ENCODE measurements at places on chromosomes 13 and 19.

DNA sequence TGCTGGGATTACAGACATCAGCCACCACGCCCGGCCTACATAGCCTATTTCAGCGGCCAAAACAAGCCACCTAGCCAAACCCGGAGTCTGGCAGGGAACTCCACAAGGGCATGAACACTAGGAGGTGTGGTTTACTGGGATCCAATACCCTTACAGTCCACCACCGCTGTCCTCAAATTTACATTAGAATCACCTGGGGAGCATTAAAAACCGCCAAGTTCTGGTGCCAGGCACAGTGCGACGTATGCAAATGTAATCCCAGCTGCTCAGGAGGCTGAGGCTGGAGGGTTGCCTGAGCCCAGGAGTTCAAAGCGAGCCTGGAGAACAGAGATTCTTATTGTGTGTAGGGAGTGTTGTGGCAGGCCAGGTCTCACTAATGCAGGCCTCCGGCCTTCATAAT lies 4.2 kb upstream of the AP1M1 start:
- DNase-seq = no peak

DNA sequence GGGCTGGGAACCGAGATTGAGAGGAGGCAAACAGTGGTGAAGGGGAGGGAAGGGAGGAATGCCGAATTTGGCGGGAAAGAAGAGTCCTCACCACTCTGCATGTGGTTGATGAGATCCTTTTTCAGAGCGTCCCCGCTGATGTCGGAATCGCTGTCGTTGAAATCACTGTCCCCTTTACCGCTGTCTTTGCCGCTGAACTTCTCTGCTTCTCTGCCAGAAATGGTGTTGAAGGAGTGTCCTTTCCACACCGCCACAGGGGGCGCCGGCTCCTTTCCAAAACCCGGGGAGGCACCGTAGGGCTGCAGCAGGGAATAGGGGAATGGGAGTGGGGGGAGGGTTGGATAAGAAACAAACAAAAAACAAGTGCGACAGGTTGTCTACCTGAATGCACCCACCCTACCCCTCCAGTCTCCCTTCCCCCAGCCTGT lies 3.1 kb downstream of the PCDH8 start:
- no peak for DNase-seq

DNA sequence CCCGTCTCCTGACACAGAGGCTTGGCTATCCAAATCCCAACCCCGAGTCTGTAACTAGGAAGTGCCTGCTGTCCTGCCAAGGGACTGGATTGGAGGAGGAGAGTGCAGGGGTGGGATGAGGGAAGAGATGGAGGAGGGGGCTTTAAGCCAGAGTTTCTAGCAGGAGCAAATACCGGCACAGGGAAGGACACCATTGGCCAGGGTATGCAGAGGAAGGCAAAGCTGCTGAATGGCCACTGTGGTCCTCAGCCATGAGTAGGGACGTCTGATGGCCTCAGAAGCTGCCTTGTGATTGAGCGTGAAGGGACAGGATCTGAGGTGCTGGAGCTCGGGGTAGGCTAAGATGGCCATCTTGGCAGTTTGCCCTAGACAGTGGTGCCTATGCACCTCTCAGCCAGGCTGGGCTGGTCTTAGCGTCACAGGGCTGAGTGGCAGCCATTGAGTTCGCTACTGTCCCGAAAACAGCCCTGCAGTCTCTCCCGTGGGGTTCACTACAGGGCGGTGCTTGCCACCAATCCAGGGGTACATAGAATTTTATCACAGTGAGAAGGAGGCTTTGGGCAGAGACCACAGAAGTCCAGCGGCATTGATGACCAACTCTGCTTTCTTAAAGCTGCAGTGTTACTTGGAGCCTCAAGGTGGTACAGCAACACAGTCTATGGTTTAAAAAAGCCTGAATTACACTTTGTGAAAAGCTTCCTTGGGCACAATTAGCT lies 61.8 kb downstream of the AKAP11 start:
- DNase-seq = peak; percentile 29

DNA sequence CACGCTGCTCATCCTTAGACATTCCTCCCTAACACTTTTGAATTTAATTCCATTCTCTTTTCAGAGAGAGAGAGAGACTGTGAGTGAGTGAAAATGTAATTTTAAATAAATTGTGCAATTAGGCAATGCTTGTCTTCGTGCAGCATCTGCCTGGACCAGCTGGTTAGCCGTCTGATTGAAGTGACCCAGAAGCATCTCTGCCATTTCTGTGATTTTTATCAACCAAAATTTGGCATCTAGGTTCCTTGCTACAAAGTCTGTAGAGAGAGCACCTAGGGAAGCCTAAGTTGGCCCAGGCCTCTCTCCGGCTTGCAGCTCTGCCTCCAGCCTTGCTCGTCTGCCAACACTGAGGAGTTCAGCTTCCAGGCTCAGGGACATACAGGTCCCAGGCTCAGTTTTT lies 138.6 kb upstream of the GPR12 start:
- DNase-seq = no peak

DNA sequence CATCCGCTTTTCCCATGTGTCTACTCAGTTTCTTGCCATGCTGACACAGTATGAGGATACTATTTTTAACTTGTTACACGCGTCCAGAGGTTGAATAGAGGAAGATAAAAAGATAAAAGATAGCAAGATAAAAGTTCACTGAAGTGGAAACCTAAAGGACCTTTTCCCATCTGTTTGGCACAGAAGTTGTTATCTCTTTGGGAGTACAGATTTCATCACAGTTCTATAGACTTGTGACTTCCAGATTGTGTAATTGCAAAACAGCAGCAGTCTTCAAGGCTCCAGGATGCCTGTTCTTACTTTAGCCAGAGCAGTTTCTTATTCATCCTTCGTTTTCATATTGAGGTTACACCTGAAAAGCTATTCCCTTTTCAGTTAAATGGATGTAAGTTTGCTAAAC lies 369.2 kb downstream of the GPC5 start:
- DNase-seq = no peak

DNA sequence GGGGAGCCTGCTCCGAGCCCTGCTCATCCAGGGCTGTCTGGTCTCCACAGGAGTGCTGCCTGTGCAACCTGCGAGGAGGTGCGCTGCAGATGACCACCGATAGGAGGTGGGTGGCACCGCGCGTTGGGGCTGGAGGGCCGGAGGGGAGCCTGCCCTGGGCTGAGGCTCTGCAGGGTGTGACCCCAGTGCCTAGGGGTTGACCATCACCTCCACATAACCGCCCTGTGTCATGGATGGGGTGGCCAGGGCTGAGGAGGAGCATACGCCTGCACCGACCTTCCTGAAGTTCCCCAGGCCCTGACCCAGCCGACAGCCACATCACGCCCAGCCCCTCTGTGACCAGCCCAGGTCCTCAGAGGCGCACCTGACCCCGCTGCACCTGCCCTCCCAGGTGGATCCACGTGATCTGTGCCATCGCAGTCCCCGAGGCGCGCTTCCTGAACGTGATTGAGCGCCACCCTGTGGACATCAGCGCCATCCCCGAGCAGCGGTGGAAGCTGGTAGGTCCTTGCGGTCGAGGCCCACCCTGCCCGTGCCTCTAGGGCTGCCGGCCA lies 168.7 kb downstream of the KDM4B start:
- no peak for DNase-seq

GRCh38 chr13:67351114-67351513 lies 121.0 kb upstream of the PCDH9 start:
- no peak for DNase-seq

GRCh38 chr13:109785892-109786450 lies 412 bp downstream of the IRS2 start:
- no peak for DNase-seq

GRCh38 chr13:97120976-97121375 lies 101.2 kb upstream of the MBNL2 start:
- no peak for DNase-seq

DNA sequence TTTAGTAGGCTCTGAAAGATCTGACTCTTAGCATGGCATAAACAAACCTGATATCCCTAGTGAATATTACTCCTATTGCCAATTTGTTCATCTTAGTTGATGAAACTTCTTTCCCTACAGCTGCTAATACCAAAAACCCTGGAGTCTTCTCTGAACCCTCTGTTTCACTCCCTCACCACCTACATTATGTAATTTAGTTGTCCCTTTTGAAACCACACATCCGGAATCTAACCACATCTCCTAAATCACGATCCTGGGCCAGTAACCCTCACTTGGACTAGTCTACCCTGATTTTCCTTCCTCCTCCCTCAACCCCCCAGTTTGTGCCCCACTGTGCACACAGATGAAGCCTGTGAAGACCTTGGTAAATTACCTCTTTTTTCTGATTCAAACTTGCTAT lies 1.2 kb downstream of the ZNF256 start:
- DNase-seq = no peak

GRCh38 chr19:2702170-2703076 lies at the start of gene GNG7:
Gene GNG7, minus strand, starts transcription at chr19:2702694. Its CDS starts 182,006 bp downstream, at chr19:2520688.
- peak; percentile 60 for DNase-seq

DNA sequence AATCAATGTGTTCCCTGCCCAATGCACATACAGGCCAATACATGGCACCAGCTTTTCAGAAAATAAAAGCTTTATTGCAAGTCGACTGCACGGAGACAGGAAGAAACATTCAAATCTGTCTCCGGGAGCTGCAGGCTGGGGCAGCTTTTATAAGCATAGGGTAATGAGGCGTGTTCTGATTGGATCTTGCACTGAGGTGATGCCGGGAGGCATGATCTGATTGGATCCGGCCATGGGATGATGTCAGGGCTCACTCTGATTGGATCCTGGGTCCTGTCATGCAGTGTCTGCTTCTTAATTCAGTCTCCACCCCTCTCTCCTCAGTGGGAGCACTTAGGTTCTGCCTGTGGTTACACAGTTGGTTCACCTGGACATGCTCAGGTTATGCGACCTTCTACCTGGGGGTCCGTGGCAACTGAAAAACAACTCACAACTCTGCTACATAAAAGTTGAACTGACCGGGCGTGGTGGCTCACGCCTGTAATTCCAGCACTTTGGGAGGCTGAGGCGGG lies 11.8 kb upstream of the FBN3 start:
- peak; percentile 12 for DNase-seq

GRCh38 chr13:42007844-42008243 lies 40.6 kb upstream of the DGKH start:
- DNase-seq = peak; percentile 14

DNA sequence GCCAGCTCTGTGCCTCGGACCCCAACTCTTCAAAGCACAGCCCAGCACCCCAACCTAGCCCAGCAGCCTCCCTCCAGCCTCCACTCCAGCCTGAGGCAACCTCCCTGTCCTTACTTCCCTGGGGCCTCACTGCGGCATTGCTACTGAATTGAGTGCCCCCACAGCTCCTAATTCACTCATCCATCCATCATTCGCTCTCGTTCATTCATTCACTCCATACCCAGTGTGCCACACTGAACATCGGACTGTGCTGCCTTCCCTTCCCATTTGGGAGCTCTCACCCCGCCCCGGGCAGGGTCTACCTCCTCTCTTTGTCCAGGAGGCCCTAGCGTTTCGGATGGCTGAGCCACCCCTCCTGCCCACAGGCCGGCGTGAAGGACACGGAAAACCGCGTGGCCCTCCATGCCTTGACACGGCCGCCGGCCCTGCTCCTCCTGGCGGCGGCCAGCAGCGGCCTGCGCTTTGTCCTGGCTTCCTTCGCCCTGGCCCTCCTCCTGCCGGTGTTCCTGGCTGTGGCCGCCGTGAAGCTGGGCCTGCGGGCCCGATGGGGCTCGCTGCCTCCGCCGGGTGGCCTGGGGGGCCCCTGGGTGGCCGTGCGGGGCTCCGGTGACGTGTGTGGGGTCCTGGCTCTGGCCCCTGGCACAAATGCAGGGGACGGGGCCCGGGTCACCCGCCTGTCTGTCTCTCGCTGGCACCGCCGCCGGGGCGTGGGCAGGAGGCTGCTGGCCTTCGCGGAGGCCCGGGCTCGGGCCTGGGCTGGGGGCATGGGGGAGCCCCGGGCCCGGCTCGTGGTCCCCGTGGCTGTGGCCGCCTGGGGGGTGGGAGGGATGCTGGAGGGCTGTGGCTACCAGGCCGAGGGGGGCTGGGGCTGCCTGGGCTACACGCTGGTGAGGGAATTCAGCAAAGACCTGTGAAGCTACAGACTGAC lies 1.3 kb downstream of the NAT14 start:
- no peak for DNase-seq

DNA sequence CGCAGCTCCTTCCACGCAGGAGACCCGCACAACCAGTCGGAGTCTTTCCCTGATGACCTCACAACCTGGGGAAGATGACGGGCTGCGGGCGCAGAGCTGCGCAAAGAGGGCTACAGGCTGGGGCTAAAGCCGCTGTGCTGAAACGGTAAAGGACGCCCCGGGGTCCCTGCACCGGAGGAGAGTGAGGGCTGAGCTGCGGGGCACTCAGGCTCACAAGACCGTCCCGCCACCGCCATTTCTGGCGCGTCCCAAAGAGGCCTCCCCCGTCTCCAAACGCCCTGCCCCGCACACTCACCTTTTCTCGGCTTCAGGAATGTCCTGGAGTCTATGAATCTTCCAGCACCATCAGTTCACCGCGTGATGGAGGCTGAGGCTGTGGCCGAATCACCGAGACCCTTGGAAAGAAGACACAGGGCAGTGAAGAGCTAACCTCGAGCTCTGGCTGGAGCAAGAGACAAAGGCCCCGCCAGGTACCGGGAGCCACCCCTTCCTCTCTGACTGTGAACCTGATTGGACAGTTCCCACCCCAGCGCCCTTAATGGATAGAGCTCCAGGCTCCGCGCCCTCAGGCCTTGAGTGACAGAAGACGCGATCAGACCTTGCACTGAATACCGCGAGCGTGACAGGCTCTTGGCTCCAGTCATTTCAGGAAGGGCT lies 41.8 kb upstream of the ZNF429 start:
- DNase-seq = no peak

GRCh38 chr19:33726756-33727155 lies 69.9 kb upstream of the KCTD15 start:
- DNase-seq = no peak

DNA sequence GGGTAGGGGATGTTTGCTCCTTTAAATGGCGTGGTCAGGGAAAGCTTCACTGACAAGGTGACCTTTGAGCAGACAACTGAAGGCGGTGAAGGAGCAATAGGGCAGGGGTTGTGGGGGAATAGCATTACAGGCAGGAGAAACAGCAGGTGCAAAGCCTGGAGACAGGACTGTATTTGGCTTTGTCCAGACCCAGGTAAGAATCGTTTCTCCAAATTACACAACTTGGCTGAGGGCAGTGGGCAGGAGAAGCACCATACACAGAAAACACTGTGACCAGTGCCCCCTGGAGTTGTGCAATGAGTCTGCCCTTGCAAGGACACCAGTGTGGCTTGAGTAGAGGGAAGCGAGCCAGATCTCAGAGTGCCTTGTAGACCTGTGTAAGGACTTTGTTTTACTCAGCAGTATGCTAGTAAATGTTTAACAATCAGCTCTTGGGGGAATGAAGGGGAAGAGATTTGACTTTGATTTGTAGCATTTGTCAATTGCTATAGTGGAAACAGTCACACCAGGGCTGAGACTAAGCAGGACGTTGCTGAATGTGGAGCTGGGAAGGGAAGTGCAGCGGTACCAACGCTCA lies 360.0 kb downstream of the DCT start:
- DNase-seq = no peak

- DNase-seq = peak; percentile 40
Measured at GRCh38 chr13:90868321-90868920, 479.1 kb upstream of the MIR17HG start.
